ENCODE measurements at places on chromosomes 1 and 21. TPM values are rescaled to one million over a fixed set of nuclear protein-coding genes. Genes with fewer than 3 reads are reported as not detected.

DNA sequence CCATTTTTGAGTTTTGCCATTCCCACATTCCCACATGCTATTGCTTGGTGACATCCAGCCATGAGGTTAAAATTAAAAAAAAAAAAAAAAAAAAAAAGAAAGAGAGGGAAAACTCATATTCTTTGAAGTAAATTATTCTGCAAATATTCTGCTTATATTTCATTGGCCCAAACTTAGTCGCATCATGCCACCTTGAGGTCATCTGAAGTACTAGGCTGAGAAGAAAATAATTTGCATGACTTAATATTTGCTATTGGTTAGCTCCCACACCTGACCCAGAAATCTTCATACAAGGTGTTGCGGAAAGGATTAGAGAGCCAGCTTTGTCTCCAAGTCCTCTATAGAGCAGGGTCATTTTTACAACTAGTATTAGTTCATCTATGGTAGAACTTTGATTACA lies 2206.0 kb downstream of the MRPL39 start:
- no peak overlapping the region for H3K4me3 ChIP-seq
- no peaks in the 10 kb centered on the region for H3K36me3 ChIP-seq
- H3K27me3 ChIP-seq = no peaks in the 10 kb centered on the region
- peak; percentile 45 for DNase-seq

GRCh38 chr1:167792188-167792565 lies 70.4 kb downstream of the MPZL1 start:
- no peak for DNase-seq
- no peaks in the 10 kb centered on the region for H3K27me3 ChIP-seq
- H3K27ac ChIP-seq = no peak overlapping the region
- peaks cover 60% of the 10 kb centered on the region for H3K36me3 ChIP-seq
- H3K4me3 ChIP-seq = no peak overlapping the region

USP25 gene
- 90.8 TPM for total RNA-seq

GRCh38 chr1:85199667-85200462 lies 951 bp downstream of the SYDE2 start:
- no peaks in the 10 kb centered on the region for H3K36me3 ChIP-seq
- DNase-seq = peak; percentile 47
- peak overlapping the region; percentile 93 for H3K4me3 ChIP-seq
- H3K27ac ChIP-seq = peak overlapping the region; percentile 15

DNA sequence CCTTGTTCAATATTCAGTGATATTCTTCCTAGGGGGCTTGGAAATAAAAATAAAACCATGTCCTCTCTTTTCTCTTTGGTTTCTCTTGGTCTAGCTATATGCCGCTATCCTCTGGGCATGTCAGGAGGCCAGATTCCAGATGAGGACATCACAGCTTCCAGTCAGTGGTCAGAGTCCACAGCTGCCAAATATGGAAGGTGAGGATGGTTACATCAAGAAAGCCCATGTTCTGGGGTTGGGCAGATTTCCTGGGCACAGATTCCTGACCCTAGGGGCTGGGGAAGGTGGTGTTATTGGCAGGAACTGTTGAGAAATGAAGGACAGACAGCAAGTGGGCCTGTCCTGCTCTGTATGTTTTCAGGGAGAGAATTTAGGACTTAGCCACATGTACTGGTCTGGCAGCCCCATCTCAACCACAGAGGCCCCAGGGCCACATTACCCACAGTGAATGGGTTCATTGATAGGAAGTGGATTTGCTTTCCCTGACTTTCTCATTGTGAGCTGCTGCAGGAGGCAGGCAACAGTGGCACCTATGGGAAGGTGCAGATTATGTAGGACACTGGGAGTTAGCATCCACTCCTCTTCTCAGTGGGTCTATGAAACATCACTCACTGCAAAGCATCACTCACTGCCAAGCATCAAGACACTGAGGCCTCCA lies 37.4 kb upstream of the HSD17B7 start:
- no peak overlapping the region for H3K4me3 ChIP-seq
- no peak for DNase-seq
- H3K27ac ChIP-seq = no peak overlapping the region
- H3K36me3 ChIP-seq = no peaks in the 10 kb centered on the region

- H3K4me1 ChIP-seq = no peaks in the 10 kb centered on the region
- peak; percentile 84 for DNase-seq
- H3K4me3 ChIP-seq = no peak overlapping the region
- no peaks in the 10 kb centered on the region for H3K27me3 ChIP-seq
- no peaks in the 10 kb centered on the region for H3K36me3 ChIP-seq
These were observed 78.6 kb downstream of the HHAT start for GRCh38 chr1:210407207-210407886.

GRCh38 chr1:231045286-231045685 lies 5.2 kb upstream of the FAM89A start:
- peaks cover 5% of the 10 kb centered on the region for H3K4me1 ChIP-seq
- H3K4me3 ChIP-seq = no peak overlapping the region
- H3K27ac ChIP-seq = no peak overlapping the region

PATJ gene
- 30.6 TPM for total RNA-seq

CRNN gene
- not detected for total RNA-seq

- H3K4me1 ChIP-seq = peaks cover 22% of the 10 kb centered on the region
These were observed 22.7 kb upstream of the TRIM67 start for GRCh38 chr1:231139125-231139649.

GRCh38 chr1:222557148-222557547 lies 9.2 kb upstream of the HHIPL2 start:
- DNase-seq = peak; percentile 32
- no peaks in the 10 kb centered on the region for H3K27me3 ChIP-seq
- H3K36me3 ChIP-seq = peaks cover 67% of the 10 kb centered on the region
- H3K4me3 ChIP-seq = no peak overlapping the region

RNU1-1 gene
- total RNA-seq = 1,539 TPM

GRCh38 chr1:33501309-33501708 lies 28.9 kb downstream of the ZSCAN20 start:
- H3K27me3 ChIP-seq = no peaks in the 10 kb centered on the region
- no peak overlapping the region for H3K4me3 ChIP-seq
- H3K27ac ChIP-seq = no peak overlapping the region
- H3K36me3 ChIP-seq = no peaks in the 10 kb centered on the region

OR2L5 gene
- not detected for total RNA-seq

DNA sequence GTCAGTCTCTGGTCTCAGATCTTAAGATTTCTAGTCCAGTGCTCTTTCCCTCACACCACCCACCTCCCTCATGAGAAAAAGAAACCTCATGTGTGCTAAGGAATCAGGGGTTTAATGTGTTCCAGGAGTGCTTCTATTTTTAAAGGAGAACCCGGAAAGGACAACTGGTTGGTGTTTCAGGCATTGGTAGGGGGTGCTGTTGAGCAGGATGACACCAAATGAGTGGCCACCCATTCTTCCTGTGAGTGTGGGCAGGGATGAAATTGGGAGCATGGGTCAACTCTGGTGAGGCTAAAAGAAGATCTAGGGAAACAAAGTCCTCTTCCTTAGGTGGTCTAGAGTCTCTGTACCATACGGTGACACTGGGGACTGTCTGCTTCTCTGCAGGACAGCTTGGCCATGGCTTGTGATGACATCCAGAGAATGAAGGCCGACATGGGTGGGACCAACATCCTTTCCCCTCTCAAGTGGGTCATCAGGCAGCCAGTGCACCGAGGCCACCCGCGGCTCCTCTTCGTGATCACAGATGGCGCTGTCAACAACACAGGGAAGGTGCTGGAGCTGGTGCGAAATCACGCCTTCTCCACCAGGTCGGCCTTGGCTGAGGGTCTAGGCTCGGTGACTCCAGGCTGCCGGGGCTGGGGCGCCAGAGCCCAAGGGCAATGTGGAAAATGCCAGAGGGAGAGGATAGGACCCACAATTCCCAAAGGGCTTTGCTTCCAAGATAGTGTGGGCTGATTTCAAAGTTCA lies 39.3 kb downstream of the VWA5B1 start:
- no peaks in the 10 kb centered on the region for H3K36me3 ChIP-seq
- peaks cover 32% of the 10 kb centered on the region for H3K27me3 ChIP-seq
- DNase-seq = peak; percentile 23
- no peaks in the 10 kb centered on the region for H3K4me1 ChIP-seq
- no peak overlapping the region for H3K27ac ChIP-seq

DNA sequence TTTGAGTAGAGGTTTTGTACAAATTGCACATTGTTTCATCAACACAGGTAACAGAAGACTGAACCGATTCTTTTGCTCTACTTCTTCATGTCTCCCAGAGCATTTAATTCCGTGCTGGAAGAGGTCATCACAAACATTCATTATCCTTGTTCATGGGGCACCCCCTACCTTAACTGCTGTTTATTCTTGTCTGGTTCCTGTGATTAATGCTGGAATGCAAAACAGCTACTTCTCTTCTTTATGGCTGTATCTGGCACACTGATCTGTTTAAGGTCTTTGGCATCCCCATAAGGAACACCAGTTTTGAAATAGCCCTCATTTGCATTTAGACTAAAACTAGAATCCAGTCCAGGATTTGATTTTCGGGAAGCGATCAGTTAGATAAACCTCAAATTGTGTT lies 42.2 kb downstream of the NTNG1 start:
- no peak overlapping the region for H3K27ac ChIP-seq
- no peak for DNase-seq
- no peak overlapping the region for H3K4me3 ChIP-seq

- H3K4me1 ChIP-seq = peaks cover 21% of the 10 kb centered on the region
- no peak overlapping the region for H3K4me3 ChIP-seq
- DNase-seq = peak; percentile 71
- H3K27me3 ChIP-seq = peaks cover 17% of the 10 kb centered on the region
These were observed 12.9 kb upstream of the PDE9A start for GRCh38 chr21:42640486-42640885.

- no peaks in the 10 kb centered on the region for H3K4me1 ChIP-seq
- no peak overlapping the region for H3K4me3 ChIP-seq
- H3K27me3 ChIP-seq = no peaks in the 10 kb centered on the region
- DNase-seq = peak; percentile 14
- H3K27ac ChIP-seq = peak overlapping the region; percentile 31
- H3K36me3 ChIP-seq = peaks cover 7% of the 10 kb centered on the region
These were observed 92.9 kb downstream of the LTN1 start for GRCh38 chr21:28899744-28900143.

DNA sequence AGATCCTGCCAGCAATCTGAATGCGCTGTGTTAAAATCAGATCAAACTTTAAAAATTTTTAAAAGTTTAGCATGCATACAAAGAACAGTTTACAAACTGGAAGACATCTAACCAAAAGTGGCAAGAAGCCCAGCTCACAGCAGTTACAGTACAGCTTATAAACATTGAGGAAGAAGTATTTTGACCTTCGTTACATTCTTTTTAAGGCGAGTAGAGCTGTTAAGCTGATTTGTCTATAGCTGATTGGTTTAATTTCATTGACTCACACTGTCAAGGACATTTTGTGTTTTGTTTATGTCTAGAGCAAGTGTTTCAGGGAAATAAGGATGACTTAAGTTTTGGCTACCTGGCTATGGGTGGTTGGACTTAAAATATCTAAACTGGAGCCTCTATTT lies 3.0 kb upstream of the PGM1 start:
- H3K27ac ChIP-seq = no peak overlapping the region
- DNase-seq = no peak
- no peak overlapping the region for H3K4me3 ChIP-seq

DNA sequence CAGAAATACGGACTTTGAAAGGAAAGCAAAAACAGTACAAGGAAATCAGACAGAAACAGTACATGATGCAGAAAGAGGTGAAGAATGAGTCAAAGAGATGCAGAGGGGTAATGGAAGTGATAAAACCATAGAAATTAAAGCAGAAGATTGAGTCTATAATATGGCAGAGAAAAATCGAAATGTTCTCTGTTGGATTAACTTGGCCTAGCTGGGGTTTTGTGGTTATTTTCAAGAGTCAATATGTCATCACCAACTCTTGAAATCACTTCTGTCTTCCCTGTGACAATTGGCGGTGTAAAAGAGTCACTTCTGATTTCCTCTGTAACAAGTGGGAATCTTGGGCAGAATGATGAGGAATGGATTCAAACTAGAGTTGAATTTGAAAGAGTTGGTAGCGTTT lies 7.4 kb downstream of the YTHDF2 start:
- no peak for DNase-seq
- no peaks in the 10 kb centered on the region for H3K27me3 ChIP-seq
- peaks cover 94% of the 10 kb centered on the region for H3K36me3 ChIP-seq
- H3K27ac ChIP-seq = peak overlapping the region; percentile 3
- no peak overlapping the region for H3K4me3 ChIP-seq
- peaks cover 30% of the 10 kb centered on the region for H3K4me1 ChIP-seq

KCNA2 gene
- not detected for total RNA-seq

- no peaks in the 10 kb centered on the region for H3K27me3 ChIP-seq
- H3K4me1 ChIP-seq = peaks cover 11% of the 10 kb centered on the region
- no peaks in the 10 kb centered on the region for H3K36me3 ChIP-seq
- peak; percentile 73 for DNase-seq
These were observed 94.1 kb downstream of the CLDN17 start for GRCh38 chr21:30072496-30072895.

DNA sequence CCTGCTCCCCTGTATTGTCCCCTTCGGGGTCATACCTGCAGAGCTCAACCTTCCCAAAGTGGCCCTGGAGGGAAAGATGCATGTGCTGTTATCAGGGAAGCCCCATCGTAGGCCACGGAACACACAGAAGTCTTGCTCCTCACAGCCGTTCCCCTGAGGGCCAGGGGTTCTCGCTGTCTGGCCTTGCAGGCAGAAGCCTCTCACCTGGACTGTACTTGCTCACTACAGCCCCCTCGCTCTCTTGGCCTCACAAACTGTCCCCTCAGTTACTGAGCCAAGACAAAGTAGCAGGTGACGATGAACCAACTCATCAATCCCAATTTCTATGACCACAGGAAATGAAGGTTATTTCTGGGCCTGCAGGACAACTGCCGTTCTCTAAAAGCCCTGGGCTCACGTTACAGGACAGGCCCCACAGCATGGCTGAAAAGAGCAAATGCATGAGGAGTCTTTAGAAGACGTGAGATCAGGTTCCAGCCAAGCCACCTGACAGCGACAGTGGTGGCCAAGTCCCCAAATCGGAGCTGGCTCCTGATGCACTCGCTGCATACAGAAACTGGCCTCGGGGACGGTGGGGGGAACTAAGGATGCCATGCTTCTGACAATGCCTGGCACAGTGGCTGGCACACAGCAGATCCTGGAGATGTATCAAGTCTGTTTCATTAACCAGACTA lies 95.0 kb downstream of the RAVER2 start:
- H3K27ac ChIP-seq = no peak overlapping the region
- H3K4me1 ChIP-seq = no peaks in the 10 kb centered on the region
- H3K36me3 ChIP-seq = peaks cover 73% of the 10 kb centered on the region
- no peak for DNase-seq
- no peak overlapping the region for H3K4me3 ChIP-seq

DNA sequence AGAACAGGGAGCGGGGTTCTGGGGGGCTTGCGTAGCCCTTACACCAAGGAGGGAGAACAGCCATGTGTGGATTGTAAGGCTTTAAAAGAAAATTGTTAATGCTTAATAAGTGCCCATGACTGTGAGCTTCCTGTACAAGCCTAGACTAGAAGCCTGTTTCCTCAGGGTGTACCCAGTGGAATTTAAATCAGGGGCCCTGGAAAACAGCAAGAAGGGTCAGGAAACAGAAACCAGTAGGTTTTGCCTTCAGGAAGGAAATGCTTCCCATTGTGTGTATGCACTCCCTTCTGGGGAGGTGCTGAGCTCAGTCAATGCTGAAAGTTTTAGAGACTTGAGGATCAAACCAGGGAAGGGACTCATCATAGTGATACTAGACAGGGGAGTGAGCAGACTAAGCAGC lies 12.7 kb downstream of the UTP11 start:
- H3K36me3 ChIP-seq = peaks cover 65% of the 10 kb centered on the region
- no peak for DNase-seq
- no peak overlapping the region for H3K4me3 ChIP-seq
- H3K27me3 ChIP-seq = no peaks in the 10 kb centered on the region

GRCh38 chr1:150295476-150295875 lies 1.8 kb downstream of the MRPS21 start:
- H3K27me3 ChIP-seq = no peaks in the 10 kb centered on the region
- H3K4me3 ChIP-seq = peak overlapping the region; percentile 93
- peak overlapping the region; percentile 100 for H3K27ac ChIP-seq
- no peak for DNase-seq
- H3K4me1 ChIP-seq = peaks cover 26% of the 10 kb centered on the region
